Chondrocyte (in vitro differentiated cells): ENCODE measurements at places on chromosomes 4 and X. TPM values are rescaled to one million over a fixed set of nuclear protein-coding genes. Genes with fewer than 3 reads are reported as not detected.
A peak's percentile ranks its signal among the peaks of the same experiment; 100 is the strongest.

The BEX4 gene
- total RNA-seq: 40.2 to 46.1 TPM (median 45.3 TPM) in 3 replicates

The MAGED4 gene
- 90.8 to 129 TPM (median 119 TPM) in 3 replicates for total RNA-seq

GRCh38 chrX:39852491-39852890 lies 245.3 kb downstream of the BCOR start:
- peaks cover 21% of the 10 kb centered on the region for H3K4me1 ChIP-seq
- H3K27me3 ChIP-seq: no peaks in the 10 kb centered on the region
- no peak overlapping the region for H3K27ac ChIP-seq
- H3K4me3 ChIP-seq: no peak overlapping the region
- no peak for DNase-seq

The AP1S2 gene
- total RNA-seq: 59.1 to 72.5 TPM (median 68.4 TPM) in 3 replicates

- H3K27ac ChIP-seq: no peak overlapping the region
- peaks cover 11% of the 10 kb centered on the region for H3K4me1 ChIP-seq
- no peaks in the 10 kb centered on the region for H3K36me3 ChIP-seq
- H3K4me3 ChIP-seq: no peak overlapping the region
Observed at GRCh38 chrX:38048886-38049285, 42.5 kb downstream of the SYTL5 start.

GRCh38 chrX:155055494-155055893 lies 15.4 kb downstream of the CMC4 start:
- no peak overlapping the region for H3K27ac ChIP-seq
- H3K4me1 ChIP-seq: peaks cover 9% of the 10 kb centered on the region
- no peak for DNase-seq

The DIPK2B gene
- total RNA-seq: not detected in 3 replicates

The HTRA3 gene
- 0.68 to 4.8 TPM (median 3.5 TPM) in 3 replicates for total RNA-seq

- H3K36me3 ChIP-seq: peaks cover 1% of the 10 kb centered on the region
- no peaks in the 10 kb centered on the region for H3K27me3 ChIP-seq
Observed at GRCh38 chr4:115082633-115083032, 30.8 kb downstream of the NDST4 start.

- no peak overlapping the region for H3K4me3 ChIP-seq
- H3K4me1 ChIP-seq: peaks cover 23% of the 10 kb centered on the region
- no peak overlapping the region for H3K27ac ChIP-seq
- no peaks in the 10 kb centered on the region for H3K27me3 ChIP-seq
- peaks cover 5% of the 10 kb centered on the region for H3K36me3 ChIP-seq
Observed at GRCh38 chr4:53937327-53937726, 127.1 kb downstream of the CHIC2 start.

The CFI gene
- total RNA-seq: not detected in 3 replicates

GRCh38 chrX:94123062-94123461 lies 449.1 kb downstream of the FAM133A start:
- no peak overlapping the region for H3K4me3 ChIP-seq
- H3K4me1 ChIP-seq: no peaks in the 10 kb centered on the region
- no peaks in the 10 kb centered on the region for H3K27me3 ChIP-seq
- H3K36me3 ChIP-seq: no peaks in the 10 kb centered on the region

The F8A3 gene
- 6.1 to 8.6 TPM (median 6.1 TPM) in 3 replicates for total RNA-seq

- H3K27me3 ChIP-seq: no peaks in the 10 kb centered on the region
- peaks cover 91% of the 10 kb centered on the region for H3K4me1 ChIP-seq
- H3K4me3 ChIP-seq: no peak overlapping the region
- peak overlapping the region; percentile 98 for H3K27ac ChIP-seq
- peaks cover 37% of the 10 kb centered on the region for H3K36me3 ChIP-seq
Observed at GRCh38 chr4:168755598-168756477, 254.2 kb downstream of the CBR4 start.

GRCh38 chrX:148282504-148282903 lies 217.9 kb upstream of the AFF2 start:
- no peak overlapping the region for H3K27ac ChIP-seq
- no peaks in the 10 kb centered on the region for H3K36me3 ChIP-seq
- H3K4me3 ChIP-seq: no peak overlapping the region
- H3K27me3 ChIP-seq: no peaks in the 10 kb centered on the region
